Activated naive CD4-positive, alpha-beta T cell treated with anti-CD3 and anti-CD28 coated beads, Interleukin-2, amount 50 U/mL, for 72 hours (primary cell): ENCODE measurements at places on chromosomes 5 and 9.

GRCh38 chr9:124016175-124017050, 4.8 kb downstream of the LHX2 start:
- DNase-seq, result peak; percentile 39

DNA sequence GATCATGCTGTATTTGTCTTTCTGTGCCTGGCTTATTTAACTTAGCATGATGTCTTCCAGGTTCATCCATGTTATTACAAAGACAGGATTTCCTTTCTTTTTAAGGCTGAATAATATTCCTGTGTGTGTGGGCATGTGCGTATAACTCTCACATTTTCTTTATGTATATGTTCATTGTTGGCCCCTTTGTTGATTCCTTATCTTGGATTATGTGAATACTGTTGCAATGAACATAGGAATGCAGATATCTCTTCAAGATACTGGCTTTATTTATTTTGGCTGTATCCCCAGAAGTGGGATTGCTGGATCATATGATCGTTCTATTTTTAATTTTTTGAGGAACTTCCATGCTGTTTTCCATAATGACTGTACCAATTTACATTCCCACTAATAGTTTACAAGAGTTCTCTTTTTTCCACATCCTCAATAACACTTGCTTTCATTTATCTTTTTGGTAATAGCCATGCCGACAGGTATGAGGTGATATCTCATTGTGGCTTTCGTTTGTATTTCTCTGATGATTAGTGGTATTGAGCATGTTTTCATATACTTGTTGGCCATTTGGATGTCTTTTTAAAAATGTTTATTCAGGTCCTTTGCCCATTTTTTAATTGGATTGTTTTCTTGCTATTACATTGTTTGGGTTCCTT, 38.0 kb downstream of the CREBRF start:
- DNase-seq, result no peak

DNA sequence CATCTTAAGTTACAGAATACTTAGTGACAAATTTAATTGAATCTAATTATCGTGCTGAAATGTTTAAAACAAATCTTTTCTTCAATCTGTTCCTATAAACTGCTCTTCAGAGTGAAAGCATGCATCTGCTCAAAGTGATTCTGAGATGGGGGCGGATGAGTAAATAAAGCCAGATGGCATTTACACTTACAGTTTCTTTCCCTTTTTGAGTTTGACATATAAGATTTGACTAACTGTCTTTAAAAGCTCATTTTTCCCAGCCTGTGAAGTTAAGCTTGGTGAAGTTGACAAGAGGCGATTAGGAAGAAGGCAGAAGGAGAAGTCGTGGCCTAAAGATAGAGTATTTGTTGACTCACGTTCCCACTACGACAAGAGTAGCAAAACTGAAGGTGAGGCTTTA, 137.4 kb downstream of the LPAR1 start:
- DNase-seq, result no peak

DNA sequence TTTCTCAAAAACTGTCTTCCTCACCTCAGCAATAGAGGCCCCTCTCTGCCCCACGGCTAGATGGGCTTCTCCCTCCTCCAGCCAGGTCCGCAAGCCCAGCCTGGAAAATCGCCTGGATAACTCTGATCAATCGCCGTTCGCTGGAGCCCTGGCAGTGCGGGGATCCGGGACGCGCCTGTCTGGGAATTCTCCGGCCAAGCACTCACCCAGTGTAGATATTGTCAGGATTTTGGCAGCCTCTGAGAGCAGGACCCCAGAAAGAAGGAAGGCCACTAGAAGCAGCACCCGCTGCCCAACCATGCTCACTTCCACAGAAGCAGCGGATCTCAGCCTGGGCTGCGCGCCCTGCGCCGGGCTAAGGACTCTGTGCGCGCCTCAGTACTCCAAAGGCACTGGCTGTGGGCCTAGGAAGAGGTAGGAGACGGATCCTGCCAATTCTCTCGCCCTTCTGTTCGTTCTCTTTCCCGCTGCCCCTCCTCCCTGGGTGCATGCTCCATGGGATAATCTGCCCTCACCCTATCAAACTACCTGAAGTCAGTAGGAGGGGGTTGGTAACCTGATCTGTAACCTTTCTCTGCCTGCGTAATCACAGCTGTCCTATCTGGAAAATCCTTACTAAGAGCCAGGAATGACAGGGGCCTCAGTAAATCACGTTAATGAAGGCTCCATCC, at the start of gene UGT3A1:
Gene UGT3A1, minus strand, starts transcription at position 450 of the 671 bp plus-strand sequence. Its CDS starts 150 bp downstream, at position 300.
- no peak for DNase-seq

DNA sequence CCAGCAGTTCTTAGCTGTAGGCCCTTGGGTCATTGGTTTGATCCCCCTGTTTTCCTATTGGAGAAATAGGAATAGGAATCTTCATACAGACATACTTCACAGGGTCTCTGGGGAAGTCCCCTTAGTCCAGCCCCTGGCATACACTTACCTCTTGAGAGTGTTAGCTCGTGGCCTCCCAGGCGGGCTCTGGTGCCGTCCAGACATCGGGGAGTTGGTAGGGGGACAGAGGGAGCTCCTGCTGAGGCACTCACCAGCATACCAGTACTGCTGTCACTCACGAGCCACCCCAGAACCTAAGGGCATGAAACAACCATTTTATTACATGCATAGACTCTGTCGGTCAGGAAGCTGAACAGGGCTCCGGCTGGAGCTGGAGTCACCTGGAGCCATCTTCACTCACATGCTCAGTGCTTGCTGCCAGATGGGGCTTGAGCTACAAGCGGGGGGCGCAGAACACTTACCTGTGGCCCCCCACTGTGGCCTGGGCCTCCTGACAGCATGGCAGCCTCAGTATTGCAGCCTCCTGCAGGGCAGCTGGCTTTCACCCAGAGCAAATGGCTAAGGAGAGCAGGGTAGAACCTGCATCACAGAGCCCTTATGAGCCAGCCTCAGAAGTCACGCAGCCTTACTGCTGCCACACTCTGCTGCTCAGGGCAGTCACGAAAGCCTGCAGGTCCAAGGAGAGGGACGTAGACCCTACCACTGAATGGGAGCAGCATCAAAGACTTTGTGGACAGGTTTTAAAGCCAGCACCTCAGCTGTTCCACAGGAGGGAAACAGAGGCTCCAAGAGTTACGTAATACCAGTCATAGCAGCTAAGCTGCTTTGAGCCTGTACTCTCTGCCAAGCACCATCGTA, 58.3 kb upstream of the ANGPTL2 start:
- peak; percentile 26 for DNase-seq

DNA sequence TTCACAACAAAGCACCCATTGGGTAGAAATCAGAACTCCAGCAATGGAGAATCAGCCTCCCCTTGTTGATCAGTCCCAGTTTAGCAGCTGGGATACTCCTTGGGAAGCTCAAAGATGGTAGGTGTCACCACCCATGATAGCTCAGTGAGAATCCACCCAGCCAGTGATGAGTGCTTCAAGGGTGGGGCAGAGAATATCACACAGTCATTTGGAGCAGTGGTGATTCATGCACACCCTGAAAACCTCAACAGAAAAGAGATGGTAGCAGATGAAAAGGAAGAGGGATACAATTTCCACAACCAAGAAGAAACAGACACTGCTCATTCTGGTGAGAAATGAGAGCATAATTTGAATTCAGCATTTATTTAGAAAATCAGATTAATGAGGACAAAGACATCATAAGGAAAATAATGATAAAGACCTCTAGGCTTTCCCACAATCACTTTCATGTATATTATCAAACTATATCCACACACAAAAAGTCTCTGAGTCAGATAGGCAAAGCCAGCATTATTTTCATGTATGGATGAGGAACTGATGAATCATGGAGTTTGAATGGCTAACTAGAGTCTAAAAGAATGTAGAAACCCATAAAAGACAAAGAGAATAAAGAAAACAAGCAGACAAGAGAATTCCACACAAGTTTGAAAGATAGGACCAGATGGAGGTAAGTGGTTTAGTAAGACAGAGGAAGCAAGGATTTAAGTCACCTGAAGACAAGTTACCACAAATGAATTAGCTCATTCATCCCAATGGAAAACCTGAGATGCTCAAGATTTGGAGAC, 82.9 kb downstream of the FEM1C start:
- no peak for DNase-seq

DNA sequence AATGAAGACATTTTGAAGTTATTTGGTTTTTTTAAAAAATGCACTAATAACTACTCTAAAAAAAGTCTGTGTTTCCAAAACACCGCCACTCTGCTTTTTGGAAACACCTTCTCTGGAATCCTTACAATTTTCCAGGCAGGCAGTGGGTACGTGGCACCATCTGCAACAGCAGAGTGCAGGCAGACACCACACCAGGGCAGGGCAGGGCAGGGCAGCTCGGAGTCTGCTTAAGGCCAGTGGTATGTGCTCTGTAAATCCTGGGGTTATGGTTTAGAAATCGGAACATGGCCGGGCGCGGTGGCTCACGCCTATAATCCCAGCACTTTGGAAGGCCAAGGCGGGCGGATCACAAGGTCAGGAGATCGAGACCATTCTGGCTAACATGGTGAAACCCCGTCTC, 97.6 kb downstream of the TLE1 start:
- no peak for DNase-seq
